ENCODE measurements at places on chromosomes 7 and 10.

GRCh38 chr7:70619130-70619529 is 512.8 kb upstream of the GALNT17 start:
- DNase-seq: no peak

GRCh38 chr10:96789571-96790108 is 42.5 kb upstream of the LCOR start:
- DNase-seq: no peak

DNA sequence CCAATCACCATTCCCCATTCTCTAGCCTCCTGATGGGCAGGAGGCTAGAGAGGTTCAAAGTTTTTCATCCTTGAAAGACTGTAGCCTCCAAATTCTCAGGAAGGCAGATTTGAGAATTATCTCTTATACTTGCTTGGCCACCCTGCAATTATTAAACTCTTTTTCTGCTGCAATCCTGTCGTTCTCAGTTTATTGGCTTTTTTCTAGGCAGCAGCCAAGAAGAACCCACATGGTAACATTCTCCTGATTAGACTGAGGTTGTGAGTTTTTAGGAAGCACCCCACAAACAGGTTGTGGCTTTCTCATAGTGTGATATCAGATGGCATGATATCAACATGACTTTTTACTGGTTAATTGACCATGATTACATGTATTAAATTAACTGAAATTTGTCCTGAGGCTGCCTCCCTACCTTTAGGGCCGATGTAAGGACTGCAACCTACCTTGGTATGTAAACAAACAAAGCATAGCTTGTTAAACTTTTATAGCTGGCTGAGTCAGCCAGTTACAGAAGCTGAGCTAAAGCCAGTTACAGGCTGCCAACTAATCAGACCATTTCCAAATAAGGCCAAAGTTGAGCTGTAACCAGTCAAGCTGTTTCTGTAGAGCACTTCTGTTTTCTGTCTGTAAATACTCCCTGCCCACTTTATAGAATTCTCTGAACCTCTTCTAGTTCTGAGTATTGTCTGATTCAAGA is 3.2 kb upstream of the ZNF248 start:
- DNase-seq: no peak

GRCh38 chr10:5741276-5741675 is 56.6 kb downstream of the TASOR2 start:
- no peak for DNase-seq

GRCh38 chr7:51234609-51235308 is 81.8 kb downstream of the COBL start:
- no peak for DNase-seq

DNA sequence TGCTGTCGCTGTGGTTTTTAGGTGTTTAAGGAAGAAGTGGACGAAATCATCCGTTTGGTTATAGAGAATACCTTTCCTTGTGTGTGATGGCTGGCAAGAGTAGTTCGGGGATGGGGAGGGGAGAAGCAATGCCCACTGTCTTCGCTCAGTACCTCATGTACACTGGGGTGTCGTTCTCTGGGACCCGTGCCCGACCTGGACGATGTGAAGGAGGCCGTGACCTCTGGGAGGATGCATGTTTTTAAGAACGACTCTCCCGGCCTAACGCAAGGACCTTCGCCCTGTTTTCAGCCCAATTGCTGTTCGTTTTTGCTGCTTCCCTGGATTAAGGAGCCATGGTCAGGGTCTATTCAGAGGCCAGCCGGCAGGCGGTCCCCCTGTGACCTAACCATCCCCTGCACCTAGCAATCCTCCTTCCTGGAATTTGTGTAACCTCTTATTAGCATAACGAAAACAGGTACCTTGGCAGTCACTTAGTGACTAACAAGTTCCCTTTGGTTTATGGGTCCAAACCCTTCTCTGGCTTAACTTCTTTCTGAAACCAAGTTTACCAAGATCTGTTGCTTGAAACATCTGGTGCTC is 1.3 kb downstream of the NFE2L3 start:
- DNase-seq: peak; percentile 36

DNA sequence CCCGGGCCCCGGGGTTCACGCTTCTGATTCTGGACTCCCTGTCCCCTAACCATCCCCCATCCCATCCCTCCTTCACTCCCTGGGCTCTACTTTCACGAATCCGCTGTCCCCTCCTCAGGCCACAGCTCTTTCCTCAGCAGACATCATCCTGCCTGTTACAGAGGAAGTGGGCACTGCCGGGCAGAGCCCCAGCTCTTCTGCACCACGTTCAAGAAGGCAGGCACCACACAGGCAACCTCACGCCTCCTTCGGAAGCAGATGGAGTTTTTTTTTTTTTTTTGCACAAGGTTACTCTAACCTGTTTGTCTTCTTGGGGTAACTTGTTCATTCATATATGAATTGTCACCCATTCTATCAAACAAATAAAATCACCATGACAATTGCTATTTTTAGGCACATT is 17.9 kb upstream of the ZNF32 start:
- DNase-seq: no peak

DNA sequence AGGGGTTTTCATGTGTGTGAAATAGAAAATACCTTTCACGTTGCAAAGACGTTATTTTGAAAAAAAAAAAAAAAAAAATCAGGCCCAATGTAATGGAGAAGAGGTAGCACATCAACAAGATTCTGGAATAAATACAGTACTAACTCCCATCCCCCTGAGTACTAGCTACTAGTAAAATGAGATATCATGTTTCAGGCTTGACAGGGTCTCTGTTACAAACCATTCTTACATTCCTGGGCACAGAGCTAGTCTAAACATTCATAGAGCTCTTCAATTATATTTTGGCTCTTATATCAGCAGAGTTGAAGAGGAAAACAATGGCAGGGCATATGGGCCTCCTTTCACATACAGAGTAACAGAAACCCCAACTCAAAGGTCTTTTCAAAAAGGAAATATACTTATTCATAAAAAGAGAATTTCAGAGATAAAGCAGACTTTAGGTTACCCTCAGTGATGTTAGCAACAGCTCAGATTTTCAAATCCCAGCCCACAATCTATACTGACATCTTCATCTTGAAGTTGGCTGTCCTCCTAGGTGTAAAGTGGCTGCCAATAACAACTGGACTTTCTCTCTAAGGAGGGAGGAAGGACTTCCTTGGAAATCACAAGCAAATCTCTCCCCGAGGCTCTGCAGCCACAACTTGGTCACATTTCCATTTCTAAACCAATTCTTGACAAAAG is 18.6 kb downstream of the C7orf33 start:
- no peak for DNase-seq

DNA sequence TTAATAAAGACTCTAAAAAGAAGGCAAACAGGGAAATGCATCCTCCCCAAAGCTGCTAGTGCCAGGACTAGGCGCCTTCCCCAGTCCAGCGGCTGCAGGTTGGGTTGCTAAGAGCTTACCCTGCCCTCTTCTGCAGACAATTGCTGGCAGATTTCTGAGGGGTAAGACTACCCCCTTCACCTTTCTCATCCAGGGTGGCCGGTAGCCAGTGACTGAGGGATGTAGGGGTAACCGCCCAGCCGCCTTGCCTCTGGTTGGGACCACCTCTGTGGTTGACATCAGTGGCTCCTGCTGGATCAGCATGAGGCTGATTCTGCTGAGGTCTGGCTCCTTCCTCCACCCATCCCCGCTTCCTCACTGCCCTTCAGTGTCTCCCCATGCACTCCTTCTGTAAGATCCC is 71.2 kb downstream of the ADCYAP1R1 start:
- DNase-seq: no peak

DNA sequence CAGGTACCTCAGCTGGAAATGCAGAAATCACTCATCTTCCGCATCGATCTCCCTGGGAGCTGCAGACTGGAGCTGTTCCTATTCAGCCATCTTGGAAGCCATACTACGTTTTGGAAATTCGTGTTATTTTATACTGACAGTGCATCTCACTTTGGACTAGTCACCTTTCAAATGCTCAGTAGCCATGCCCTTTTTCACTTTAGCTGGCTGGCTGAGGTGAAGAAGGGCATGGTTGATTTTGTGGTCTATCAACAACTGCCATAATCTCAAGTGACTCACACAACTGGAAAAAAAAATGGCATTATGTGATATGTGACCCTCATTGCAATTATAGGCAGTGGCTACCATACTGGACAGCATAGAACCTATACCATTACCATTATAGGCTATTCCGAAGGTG is 100.5 kb downstream of the CCDC71L start:
- no peak for DNase-seq

DNA sequence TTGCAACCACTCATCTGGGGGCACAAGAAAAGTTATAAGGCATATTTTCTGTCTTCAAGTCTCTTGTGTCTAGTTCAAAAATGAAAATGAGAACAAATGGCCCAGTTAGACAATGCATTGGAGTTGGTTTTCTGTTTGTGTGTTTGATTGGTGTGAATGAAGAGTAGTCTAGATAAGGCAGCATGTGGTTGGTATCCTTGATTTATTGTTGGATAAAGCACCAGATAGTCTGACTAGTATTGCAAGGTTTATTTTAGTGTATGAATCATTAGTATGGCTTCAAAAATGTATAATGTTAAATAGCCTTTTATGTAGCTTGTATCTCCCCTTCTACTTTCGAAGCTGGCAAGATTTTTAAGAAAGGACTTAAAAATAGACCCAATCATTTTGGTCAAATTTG is 237.3 kb downstream of the CDK14 start:
- no peak for DNase-seq

DNA sequence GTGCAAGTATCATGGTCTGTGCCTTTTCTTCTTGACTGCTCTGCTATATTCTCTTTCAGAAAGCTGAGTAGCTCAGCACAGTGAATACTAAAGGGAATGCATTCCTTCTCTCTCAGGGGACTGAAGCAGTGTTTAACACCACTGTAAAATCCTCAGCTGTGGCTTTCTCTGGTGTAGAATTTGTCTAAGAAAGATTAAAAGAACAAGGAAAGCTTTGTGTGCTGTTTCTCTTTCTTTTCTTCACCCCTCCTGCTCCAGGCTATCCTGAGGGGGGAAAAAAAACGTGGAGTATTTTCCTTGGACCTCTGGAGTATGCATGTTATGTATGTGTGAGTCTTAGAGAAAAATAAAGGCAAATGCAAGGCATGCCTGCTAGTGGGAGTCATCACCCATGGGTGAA is 383.9 kb downstream of the AUTS2 start:
- DNase-seq: no peak

DNA sequence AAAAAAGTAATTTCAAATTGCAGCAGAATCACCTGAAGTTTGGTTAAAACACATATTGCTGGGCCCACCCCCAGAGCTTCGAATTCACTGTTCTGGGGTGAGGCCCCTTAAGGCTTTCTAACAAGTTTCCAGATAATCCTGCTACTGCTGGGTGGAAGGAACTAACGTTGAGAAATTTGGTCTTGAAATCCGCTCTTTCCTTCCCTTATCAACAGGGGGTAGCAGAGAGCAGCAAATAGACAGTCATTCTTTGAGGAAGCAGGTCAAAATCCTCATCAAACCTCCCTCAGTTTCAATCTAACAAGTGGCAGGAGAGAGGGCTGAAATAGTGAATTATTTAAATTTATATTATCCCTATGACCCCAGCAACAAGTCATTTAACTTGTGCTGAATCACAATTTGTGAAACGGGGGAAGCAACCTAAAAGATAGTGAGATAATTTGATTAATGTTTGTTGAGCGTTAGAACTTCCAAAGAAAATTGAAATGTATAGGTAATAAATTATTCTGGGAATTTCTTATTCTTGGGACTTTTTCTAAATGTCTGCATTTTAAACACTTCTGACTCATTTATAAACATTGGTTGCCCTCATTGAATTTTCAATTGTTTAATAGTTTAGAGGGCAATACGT is 21.7 kb upstream of the MALSU1 start:
- no peak for DNase-seq

- no peak for DNase-seq
Observed at GRCh38 chr7:80942261-80943041, 23.6 kb upstream of the SEMA3C start.

- DNase-seq: no peak
Observed at GRCh38 chr7:98203964-98204605, 7.2 kb upstream of the BHLHA15 start.

DNA sequence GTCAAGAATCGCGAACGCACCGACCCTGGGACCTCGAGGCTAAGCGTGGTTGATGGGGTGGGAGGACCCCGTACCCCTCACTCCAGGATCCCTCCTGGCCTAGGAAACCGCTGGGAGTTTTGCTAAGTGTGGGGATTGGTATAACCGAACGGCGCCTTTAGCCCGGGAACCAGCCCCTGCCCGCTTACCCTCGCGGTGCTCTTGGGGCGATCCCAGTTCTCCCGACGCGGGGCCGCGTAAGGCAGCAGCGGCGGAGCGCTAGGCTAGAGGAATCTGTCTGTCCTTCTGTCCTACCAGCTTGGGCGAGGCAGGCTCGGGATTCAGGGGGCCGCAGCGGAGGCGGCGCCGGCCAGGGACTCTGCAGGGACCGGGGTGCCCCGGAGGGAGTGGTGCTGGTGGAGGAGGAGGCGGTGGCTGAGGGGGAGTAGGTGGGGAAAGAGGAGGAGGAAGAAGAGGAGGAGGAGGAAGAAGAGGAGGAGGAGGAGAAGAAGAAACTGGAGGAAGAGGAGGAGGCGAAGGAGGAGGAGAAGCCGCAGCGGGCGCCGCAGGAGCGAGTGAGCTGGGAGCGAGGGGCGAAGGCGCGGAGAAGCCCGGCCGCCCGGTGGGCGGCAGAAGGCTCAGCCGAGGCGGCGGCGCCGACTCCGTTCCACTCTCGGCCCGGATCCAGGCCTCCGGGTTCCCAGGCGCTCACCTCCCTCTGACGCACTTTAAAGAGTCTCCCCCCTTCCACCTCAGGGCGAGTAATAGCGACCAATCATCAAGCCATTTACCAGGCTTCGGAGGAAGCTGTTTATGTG is 439 bp upstream of the EMX2 start:
- DNase-seq: no peak

- DNase-seq: no peak
Observed at GRCh38 chr10:30437031-30437841, 3.3 kb downstream of the MAP3K8 start.

GRCh38 chr10:120336911-120337540 is 120.0 kb upstream of the PLPP4 start:
- peak; percentile 7 for DNase-seq

DNA sequence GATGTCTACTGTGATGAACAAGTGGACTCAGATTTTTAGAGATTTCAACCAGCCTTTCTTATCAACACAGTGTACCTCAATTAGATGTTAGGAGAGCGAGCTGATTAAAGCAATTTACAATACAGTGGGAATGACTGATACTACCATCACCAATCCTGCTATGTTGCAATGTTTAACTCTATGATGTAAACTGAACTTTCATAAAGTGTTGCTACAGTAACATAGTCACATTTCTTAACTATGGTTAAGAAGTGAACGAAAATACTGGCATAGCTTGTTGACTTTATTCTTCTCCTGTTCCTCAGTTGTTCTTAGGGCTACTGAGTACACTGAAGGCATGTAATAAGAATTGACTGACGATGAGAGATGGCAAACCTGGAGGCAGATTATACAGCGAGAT is 139.8 kb downstream of the MYOF start:
- no peak for DNase-seq

DNA sequence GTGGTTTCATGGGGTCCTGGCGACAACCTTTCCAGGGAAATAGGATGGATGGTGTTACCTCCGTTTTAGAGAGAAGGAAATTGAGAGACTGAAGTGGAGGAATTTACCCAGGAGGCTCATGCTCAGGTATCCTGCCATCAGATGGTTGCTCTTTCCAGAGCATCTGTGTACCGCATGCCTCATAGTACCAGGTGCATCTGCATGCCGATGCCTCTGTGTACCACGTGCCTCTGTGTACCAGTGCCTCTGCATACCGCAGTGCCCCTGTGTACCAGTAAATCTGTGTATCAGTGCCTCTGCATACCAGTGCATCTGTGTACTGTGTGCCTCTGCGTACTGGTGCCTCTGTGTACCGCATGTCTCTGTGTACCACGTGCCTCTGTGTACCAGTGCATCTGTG is 3.2 kb downstream of the VWA2 start:
- no peak for DNase-seq

GRCh38 chr10:91061608-91062007 is 140.7 kb upstream of the ANKRD1 start:
- DNase-seq: no peak

GRCh38 chr10:106226828-106227227 is 937.7 kb downstream of the SORCS1 start:
- no peak for DNase-seq

Measured in activated CD8-positive, alpha-beta memory T cell treated with anti-CD3 and anti-CD28 coated beads for 48 hours (primary cell).